ENCODE measurements at places on chromosomes 11 and 22.
A peak's percentile ranks its signal among the peaks of the same experiment; 100 is the strongest.

DNA sequence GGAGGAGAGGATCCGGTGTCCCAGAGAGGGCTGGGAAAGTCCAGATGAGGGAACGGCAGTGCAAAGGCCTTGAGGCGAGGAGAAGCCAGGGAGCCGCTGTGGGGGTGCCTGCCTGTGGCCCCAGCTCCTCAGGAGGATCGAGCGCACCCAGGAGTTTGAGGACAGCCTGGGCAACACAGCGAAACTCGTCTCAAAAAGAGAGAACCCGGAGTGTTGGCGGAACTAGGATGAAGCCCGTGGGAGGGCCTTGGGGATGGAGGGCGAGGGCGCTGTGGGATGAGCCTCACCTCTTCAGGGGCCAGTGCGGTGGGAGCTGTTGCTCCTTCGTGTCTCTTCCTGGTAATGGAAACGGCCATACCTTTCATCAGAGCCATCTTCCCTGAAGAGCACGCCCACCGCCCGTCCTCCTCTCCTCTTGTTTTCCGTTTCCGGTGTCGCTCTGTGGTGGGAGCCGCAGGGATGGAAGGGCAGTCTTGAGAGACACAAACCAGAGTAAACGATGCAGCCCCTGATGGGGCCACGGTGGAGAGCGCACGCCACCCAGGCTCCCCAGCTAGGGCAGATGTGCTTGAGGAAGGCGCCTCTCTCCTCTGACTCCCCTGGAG is 15.7 kb downstream of the TRMU start:
- no peak for DNase-seq

DNA sequence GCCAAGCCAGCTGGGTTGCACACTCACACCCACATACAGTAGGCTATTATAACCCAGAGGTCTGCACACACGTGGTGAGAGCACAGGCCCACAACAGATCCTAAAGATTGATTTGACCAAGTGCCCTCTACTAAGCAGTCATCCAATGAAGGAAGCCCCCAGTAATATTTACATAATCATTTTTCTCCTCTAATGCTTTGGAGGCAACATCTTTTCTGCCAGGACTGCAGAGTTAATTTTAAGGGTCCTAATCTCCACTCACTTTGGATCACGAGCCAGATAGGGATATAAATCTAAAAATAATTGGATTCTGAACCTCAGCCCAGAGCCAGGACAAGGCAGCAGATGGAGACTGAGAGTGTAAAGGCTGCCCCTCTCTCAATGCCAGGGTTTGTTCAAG is 49.1 kb upstream of the MTNR1B start:
- no peak for DNase-seq

DNA sequence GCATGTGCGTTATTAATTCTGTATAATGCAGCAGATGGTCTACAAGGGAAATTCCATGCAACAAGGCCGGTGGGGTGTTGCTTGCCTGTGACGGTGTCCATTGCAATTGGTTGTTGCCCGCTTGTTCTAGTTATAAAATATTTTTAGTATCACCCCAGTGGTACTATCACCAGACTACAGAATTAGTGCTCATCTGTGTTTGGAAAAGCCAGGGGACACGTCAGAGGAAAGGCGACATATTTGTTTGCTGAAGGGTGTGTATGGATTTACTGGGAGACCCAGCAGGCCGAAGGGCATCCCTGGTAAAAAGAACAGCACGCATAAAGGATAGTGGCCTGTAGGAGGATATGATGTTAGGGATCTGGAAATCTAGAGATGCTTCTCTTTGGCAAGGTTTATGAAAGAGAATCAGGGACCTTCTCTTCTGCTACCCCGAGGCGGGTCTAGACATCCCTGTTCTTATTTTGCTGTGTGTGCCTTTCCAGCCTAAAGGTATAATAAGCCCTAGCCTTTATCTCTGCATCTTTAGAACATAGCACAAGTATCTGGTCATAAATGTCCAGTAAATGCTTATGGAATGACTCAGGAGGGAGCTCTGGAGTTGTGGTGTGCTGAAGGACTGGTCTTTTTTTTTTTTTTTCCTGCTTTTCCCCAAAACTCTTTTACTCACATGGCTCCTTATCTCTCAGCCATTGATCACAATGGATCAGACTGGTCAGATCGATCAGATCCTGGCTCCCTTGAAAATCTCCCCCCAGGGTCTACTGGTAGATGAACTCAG is 90.9 kb downstream of the LDLRAD3 start:
- no peak for DNase-seq

DNA sequence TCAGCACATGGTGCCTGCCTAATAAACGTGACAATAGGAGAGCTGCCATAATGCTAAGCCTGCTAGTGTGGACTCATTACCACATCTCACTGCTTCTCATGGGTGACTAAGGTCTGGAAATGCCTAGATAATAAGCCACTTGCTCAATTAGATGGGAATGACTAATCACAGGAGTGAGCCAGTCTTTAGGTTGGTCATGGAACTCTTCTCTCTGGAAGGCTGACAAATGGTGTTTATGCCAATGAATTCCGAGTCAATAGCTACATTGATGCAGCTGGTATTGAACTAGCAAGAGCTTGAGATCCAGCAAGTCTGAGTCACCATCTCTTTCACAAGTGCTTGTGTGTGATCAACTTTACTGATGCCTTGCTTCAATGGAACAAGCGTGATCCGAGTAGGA is 334.9 kb downstream of the OPCML start:
- no peak for DNase-seq

GRCh38 chr11:11916981-11917399 is 75.2 kb downstream of the USP47 start:
- DNase-seq: no peak

DNA sequence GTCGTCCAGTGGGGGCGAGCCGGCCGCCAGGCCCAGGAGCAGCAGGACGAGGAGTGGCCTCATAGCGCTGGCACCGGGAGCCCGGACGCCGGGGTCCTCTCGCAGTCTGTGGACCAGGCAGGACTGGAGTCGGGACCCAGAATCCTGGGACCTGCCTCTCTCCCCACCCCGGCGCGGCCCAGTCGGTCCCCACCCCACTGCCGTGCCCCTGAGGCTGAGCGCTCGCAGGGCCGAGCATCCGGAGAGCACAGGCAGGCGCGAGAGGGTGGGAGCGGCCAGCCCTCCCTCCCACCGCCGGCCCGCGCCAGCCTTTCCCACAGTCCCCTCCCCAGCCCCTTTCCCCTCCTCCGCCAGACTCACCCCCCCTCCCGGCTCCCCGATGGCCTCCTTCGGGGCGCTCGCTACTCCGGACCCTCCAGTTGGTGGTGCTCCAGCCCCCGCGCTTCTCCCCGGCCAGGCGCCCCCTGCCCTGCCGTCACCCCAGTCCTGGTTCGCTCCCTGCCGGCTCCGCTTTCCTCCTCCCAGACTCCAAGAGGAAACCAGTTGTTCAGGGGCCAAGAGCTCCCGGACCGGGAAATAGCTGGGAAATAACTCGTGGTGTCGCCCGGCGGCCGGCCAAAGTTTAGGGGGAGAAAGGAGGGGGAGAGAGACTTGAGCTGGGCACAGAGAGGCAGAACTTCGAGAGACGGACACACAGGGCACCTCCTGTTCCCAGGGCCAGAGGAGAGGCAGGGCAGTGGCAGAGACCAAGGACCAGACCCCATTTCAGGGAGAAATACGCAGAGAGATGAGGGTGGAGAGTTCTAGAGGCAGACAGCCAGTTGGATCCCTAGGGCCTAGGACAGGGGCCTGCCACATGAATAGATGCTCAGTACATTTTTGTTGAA is at the start of gene C1QTNF5:
TSS of gene C1QTNF5 (minus strand) at position 549 of the 887 bp plus-strand sequence. CDS start at position 63, 486 bp downstream.
- DNase-seq: peak; percentile 56

DNA sequence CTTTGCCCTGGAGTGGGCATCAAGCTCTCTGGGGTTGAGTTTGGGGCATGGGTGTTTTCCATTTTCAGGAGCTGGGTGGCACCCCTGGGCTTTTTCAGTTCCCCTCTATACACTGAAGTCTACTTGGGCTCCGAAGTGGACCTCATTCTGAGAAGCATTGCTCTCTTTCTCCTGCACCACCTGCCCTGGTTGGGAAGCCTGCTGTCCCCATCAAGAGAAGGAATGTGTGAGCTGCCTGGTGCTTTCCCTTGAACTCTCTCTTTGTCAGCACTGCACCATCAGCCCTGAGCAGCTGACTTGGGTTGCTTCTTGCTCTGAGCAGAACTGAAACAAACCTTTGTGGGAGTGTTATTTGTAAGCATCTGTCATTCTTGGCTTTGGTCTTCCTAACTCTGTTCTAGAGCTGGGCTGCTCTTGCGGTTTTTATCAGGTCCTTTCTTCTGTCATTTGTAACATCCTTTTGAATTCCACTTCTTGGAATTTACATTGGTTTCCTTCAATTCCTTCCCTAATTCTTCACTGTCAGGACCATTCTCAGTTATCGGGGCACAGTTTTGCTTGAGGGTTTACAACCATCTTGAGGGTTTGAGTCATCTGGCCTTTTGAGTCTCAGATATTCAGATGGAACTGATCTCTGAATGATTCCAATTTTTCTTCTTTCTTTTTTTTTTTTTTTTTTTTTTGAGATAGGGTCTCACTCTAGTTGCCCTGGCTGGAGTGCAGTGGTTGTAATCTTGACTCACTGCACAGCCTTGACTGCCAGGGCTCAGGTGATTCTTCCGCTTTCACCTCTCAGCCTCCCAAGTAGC is 20.5 kb downstream of the UBE2L3 start:
- peak; percentile 66 for DNase-seq

- no peak for DNase-seq
Observed at GRCh38 chr11:112470355-112470754, 209.7 kb upstream of the PLET1 start.

- no peak for DNase-seq
Observed at GRCh38 chr11:81963018-81963417, 770.6 kb downstream of the FAM181B start.

- no peak for DNase-seq
Observed at GRCh38 chr11:64103277-64103985, 62.5 kb downstream of the MACROD1 start.

GRCh38 chr11:17594686-17595192 is 47.7 kb downstream of the OTOG start:
- no peak for DNase-seq

GRCh38 chr11:47819743-47820142 is 28.4 kb downstream of the NUP160 start:
- DNase-seq: no peak

DNA sequence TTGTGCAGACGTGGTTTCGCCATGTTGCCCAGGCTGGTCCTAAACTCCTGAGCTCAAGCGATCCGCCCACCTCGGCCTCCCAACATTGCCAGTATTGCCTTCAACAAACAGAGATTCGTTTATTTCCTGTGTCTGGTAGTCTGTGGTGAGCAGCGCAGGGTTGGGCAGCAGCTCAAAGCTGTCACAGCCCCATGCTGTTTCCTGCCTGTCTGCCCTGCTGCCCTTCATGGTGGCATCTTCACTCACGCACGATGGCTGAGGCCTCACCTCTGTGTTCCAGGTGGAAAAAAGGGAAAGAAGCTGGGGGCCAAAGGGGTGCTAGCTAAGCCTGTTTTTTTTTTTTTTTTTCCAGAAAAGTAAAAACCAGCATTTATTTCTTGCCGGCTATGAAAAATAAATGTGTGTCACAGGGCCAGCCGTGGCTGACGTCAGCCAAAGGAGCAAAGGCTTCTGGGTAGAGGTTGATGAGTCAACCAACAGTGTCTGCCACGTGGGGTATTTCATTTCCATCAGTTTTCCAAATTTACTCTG is 28.8 kb downstream of the TBC1D22A start:
- peak; percentile 80 for DNase-seq

DNA sequence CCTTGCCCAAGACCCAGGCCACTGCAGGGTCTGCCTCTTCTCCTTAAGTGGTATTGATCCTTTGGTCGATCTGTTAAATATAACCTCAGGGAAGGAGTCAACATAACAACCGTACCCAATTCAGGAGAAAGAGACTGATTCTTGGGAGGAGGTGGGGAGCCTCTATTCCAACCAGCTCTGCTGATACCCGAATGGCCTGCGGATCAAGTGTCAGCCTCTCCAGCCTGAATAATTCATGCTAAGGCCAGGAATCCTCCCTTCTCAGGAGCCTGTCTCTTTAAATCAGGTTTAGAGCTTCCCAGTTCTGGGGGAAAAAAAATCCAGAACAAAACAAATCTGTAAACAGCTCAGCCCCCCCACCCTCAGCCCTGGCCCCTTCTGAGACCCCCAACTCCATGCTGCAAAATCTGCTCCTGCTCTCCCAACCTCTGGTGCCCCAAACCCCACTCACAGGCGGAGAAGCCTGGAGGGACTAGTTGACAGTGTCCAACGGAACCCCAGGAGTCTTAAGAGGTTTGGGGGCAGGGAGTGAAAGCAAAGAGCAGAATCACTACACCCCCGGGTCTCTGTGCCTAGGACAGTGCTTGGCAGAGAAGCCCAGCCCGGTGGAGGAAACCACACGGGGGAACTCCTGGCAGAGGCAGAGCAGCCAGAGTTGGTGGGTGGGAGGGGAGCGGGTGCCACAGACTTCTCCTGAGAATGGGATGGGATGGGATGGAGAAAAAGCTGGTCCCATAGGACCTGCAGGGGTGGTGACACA is 863 bp upstream of the TPBGL start:
- peak; percentile 46 for DNase-seq

- DNase-seq: no peak
Observed at GRCh38 chr22:46687460-46687859, 50.6 kb downstream of the CERK start.

GRCh38 chr11:12005476-12005875 is 3.0 kb downstream of the DKK3 start:
- DNase-seq: no peak

GRCh38 chr11:42524534-42525227 is 787.1 kb upstream of the API5 start:
- DNase-seq: no peak

DNA sequence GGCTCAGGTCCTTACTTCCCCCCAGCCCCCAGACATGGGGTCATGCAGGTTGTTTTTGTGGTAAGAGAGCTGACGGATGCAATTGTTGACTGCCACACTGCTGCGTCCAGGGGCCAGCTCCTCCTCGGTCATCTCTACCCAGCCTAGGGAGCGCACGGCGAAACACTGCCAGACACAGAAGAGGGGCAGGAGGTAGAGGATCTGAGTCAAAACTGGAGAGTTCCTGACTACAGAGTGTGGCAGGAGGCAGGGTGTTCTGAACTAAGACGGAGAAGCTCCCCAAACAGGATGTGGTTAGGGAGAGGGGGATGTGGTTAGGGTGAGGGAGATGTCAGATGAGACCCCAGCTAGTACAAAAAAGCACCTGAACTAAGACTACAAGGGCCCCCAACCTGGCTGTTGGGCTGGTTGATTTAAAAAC is 12.3 kb downstream of the SMPD1 start:
- DNase-seq: peak; percentile 75

DNA sequence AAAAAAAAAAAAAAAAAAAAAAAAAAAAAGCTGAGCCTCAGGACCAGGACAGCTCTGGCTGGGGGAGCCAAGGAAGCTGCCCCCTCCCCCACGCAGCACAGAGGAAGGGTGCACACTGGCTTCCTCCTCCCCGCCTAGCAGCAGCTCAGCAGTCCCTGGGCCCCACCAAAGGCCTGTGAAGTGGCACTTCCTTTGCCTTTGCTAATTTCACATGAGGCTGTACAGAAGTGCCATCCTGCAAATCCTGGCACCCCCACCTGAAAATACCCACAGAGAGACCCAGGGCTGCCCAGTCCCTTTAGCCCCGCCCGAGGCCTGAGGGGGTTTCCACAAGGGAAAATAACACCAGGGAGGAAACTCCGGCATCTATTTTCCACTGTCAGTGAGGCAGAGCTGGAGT is 3.9 kb downstream of the RHOG start:
- no peak for DNase-seq

Data from activated CD8-positive, alpha-beta memory T cell treated with anti-CD3 and anti-CD28 coated beads, Interleukin-2, amount 50 U/mL, for 48 hours (primary cell).